Activated naive CD8-positive, alpha-beta T cell treated with anti-CD3 and anti-CD28 coated beads, Interleukin-2, amount 50 U/mL, for 24 hours (primary cell): ENCODE measurements at places on chromosomes 2 and 18.

- no peak for DNase-seq
Observed at GRCh38 chr2:231541645-231542044, 11.4 kb upstream of the NMUR1 start.

DNA sequence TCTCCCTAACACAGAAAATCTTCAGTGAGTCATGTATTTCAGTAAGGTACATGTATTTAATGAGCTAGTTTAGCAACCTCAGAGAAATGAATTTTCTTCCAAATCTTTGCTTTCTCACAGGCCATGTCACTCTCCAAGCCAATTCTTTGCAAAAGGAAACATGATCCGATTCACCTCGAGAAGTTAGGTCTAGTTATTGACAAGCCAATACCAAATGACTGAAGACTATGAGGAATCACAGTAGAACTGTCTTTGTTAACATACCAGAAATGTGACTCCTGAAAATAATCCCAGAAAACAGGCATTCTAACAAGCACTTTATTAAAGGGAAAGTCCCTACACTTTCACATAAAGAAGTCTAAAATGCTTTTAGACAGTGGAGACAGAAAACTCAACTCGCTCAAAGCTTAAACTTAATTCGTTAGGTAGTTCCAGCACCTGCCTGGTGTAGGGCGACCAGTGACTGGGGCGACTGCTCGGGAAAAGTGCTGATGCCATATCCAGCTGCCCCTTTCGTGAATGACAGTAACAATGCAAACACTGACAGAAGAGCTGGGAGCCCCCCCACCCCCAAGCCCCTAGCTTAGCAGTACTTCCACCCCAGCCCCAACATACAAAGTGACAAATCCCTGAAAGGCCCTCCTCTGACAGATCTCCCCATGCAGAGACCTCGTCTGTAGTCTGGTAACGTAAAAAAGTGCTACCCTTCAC lies 1.8 kb downstream of the MEMO1 start:
- peak; percentile 22 for DNase-seq

DNA sequence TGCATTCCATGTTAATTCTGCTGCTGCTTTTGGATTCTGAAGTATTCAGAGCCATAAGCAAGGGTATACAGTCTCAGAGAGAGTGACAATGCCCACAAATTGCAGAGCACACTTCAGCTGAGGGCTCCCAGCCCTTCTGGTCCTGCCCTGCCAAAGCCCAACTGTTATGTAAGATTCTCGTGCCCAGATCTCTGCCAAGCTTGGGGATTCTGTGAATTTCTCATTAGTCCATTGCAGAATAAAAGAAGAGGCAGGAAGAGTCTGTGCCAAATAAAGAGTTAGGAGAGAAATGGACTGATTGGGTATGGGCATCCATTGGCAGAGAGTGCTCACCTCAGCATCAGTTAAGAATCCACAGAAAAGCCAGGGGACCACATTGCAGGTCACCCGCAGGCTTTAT lies 112.0 kb upstream of the PNPT1 start:
- no peak for DNase-seq

- no peak for DNase-seq
Observed at GRCh38 chr2:33186937-33187336, 240.2 kb downstream of the LTBP1 start.

- no peak for DNase-seq
Observed at GRCh38 chr18:51569561-51569960, 372.1 kb upstream of the MEX3C start.

DNA sequence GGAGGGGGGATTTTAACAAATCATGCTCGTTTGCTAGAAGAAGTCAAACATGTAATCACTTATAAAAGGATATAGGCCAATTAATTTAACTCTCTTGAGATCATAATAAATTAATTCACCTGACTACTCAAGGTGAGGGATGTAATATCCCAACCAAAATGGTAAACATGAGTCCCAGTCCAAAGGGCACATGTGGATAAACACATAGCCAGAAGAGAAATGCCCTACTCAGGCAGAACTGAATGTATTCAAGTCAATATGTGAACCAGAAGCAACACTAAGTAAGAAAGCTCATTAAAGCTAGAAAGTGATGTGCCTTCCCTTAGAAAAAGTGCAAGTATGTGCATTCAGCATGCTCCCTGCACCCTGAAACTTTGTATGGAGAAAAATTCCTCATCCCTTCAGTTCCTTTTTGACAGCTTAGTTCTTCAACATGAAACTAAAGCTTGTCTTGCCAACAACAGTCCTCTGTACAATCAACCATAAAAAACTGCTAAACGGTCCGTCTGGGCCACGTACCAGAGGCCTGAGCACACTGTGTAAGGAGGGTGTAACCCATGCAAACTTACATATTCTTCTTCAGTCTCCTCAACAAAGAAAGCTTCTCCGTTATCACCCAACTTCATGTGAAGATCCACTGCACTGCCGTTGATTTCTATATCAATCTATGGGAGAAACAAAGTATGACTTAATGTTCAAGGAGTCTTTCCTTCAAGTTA lies 58.9 kb downstream of the LPIN2 start:
- no peak for DNase-seq

DNA sequence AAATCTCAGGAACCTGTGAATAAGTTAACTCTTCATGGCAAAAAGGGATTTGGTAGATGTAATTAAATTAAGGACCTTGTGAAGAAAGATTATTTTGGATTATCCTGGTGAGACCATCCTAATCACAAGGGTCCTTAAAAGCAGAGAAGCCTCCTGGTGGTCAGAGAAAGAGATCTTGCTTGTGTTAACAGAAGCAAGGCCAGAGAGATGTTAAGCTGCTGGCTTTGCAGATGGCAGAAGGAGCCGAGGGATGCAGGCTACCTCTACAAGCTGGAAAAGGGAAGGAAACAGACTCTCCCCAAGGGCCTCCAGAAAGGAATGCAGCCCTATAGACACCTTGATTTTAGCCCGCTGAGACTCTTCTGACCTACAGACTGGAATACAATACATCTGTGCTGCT lies 197.0 kb downstream of the STK39 start:
- DNase-seq: no peak

GRCh38 chr2:116545286-116546068 lies 1269.0 kb upstream of the DDX18 start:
- no peak for DNase-seq

- DNase-seq: no peak
Observed at GRCh38 chr2:53442783-53443182, 324.8 kb upstream of the CHAC2 start.
